Liver (tissue), 10 donors: ENCODE measurements at places on chromosomes 11 and 22.
A peak's percentile ranks its signal among the peaks of the same experiment; 100 is the strongest.

GRCh38 chr22:48456449-48456848, 1371.2 kb downstream of the BRD1 start:
- no peak for DNase-seq

- DNase-seq, result peak; percentile 53
These were observed at the start of gene STK33 for GRCh38 chr11:8593935-8594909. TSS of gene STK33 (minus strand) at chr11:8594228. CDS start at chr11:8474905, 119,323 bp downstream.

- DNase-seq, result no peak
These were observed 24.5 kb upstream of the LIMK2 start for GRCh38 chr22:31187627-31188026.

GRCh38 chr11:133810766-133811165, 34.5 kb downstream of the SPATA19 start:
- DNase-seq, result no peak

DNA sequence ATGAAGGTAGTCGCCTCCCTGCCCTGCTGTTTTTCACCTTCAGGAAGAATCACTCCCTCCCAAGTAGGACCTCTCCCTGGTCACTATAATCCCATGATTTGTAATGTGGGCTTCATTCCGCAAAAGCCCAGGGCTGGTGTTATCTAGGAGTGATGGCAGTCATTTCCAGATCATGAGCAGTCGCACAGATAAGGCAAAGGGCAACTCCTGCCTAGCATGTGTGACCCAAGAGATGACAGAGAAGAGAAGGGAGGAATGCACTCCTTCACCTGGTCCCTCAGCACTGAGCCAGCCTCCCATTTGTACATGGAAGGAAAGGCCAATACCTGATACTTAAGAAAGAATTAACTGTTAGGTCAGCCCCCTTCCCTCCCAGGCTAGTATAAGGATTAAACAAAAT, 102.9 kb downstream of the RPL27A start:
- no peak for DNase-seq

DNA sequence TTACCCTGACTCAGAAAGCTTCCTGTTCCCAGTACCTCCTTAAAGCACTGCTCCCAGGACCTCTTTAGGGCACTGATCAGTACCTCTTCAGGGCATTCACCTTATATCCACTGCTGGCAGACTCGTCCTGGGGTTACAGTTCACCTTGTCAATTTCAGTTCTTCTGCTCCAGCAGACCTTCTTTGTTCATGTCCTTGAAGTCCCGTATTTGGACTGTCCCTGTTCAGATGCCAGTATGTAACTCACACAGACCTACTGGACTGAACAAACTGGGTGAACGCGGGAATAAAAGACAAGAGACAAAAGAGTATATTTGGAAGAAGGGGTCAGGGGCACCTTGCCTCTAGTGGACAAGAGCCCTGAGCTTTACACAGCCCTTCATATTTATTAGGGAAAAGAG, 31.8 kb upstream of the NCAM1 start:
- no peak for DNase-seq

GRCh38 chr22:20523086-20523983, 15.9 kb downstream of the MED15 start:
- DNase-seq, result no peak

DNA sequence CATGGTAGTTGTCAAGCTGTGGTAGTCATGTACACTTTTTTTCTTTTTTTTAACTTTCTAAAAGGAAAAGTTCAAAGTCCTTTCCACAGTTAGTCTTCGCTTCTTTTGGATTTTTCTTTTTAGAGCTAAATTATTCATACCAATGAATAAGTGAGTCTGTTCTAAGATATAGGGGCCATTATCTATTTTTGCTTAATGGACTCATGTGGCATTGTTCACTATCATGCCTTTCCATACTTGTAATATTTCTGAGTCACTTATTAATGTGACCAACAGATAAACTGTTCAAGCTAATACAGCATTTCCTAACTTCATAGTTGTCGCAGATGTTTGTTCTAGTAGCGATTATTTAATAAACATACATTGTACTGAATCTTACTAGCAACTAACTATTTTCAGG, 8.0 kb upstream of the B3GNT6 start:
- no peak for DNase-seq

DNA sequence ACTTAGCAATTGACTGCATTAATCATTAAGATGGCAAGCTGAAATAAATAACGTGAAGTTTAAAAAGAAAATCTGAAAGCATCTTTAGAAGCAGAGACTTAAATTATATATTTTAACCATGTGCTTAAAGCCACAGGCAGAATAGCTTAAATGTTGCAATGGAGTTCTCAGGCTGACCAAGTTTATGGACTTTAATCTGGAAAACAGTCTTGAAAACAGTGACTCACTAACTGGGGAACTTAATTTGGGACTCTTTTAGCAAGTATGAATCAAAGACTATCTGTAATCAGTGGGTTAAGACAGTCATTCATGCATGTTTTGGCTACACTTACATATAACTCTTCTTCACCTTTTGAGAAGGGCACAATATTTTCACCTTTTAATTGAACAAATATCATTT, 12.6 kb upstream of the GLYATL1 start:
- DNase-seq, result no peak

DNA sequence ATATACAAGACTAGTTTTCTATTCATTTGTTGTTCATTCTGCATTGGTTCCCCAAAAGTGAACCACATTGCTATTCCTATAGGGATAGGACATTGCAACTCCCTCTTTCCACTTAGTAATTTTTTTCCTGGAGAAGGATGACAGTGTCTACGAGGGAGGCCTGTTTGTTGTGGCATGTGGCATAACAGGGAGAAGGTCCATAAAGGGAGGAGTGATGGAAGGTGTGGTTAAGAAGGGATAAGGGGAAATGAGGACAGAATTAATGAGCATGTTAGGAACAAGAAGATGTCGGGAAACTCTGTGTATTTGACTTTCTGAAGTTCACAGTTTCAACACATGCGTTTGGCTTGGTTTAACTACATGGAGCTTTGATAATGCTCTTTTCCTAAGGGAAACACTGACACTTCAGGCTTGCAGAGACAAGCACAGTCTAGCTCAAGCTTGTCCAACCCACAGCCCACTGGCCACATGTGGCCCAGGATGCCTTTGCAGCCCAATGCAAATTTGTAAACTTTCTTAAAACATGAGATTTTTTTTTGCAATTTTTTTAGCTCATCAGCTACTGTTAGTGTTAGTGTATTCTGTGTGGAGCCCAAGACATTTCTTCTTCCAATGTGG, 149.7 kb downstream of the TRPC6 start:
- DNase-seq, result no peak

GRCh38 chr11:101840704-101841103, 74.1 kb upstream of the CEP126 start:
- DNase-seq, result no peak

DNA sequence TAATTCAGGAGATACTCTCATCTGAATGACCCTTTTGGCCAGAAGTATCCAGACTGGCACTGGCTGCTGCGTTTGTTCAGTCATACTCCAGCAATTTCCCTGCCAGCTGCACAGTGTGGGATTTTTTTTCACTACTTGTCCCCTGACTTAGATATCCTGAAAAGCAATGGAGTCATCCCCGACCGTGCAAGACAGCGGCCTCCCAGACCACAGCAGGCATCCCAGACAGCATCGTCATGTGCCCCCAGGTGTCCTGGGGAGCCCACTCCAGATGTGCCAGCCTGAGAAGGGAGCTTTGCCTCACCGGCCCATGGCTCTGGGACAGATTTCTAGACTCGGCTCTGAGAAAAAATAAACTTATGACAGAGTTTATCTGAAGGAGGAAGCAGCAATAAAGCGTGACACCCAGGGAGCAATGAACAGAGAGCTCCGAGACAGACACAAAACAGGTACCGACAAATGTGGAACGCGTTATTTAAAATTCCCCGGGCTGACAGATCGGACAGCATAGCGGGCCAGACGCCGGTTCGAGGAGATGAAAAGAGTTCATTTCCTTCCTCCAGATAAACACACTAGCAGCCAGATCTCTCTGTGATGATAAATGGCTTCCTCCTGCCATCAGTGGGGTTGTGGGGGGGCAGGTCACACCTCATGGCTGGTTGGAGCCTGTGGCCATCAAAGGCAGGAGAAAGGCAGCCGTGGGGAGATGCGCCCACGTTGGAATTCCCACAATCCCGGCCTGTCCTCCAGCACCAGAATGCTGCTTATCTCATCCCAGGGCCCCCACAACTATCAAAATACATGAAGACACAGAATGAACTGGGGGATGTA, 106.4 kb upstream of the FGF3 start:
- DNase-seq, result no peak

DNA sequence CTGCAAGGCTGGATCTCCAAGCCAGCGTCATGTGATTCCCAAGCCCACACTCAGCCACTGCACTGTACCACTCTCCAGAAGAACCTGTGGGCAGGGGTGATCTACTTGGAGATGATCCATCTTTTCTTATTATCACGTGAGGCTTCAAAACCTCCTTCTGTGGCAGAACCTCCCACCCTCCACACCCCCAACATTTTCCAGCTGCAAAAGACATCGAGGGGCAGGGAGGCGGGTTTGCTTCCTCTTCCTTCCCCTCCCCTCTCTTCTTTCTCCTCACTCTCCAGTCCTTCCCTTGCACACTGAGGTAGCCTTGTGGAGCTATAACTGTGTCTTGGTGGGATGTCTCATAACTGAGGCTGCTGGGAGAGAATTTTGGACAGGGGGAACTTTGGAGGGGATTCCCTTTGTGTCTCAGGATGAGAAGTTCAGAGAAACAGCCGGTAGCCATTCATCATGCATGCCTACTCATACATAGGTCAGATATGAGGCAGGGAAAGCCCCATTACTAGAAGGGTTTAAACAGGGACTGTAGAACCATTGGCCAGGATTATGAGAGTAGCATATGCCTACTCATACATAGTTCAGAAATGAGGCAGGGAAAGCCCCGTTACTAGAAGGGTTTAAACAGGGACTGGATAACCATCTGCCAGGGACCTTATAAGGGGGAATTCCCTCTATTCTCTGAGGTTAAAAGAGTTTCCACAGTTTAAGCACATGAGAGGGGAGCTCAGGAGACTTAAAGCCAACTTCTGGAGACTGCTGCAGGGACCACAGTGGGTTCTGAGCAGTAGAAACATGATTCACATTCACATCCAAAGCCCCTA, 420.7 kb upstream of the CADM1 start:
- DNase-seq, result no peak

DNA sequence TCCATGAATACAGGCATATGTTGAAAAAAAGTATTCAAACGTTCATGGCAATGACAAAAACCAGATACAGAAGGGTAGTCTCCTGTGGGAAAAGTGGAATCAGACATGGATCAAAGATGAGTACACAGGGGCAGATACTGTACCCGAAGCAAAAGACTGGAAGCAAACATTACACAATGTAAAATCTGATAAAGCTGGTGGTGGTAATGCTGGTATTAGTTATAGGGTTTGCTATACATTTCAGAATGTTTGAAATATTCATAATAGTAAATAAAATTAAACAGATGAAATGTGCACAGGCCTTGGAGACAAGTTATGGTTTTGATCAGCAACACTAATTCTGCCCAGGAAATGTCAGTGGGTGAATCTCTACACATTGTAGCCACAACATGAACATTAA, 607.6 kb downstream of the SOX6 start:
- no peak for DNase-seq

- DNase-seq, result no peak
These were observed 5.2 kb upstream of the MB start for GRCh38 chr22:35622191-35622913.

GRCh38 chr22:28983190-28983589, 78.4 kb downstream of the C22orf31 start:
- DNase-seq, result no peak

DNA sequence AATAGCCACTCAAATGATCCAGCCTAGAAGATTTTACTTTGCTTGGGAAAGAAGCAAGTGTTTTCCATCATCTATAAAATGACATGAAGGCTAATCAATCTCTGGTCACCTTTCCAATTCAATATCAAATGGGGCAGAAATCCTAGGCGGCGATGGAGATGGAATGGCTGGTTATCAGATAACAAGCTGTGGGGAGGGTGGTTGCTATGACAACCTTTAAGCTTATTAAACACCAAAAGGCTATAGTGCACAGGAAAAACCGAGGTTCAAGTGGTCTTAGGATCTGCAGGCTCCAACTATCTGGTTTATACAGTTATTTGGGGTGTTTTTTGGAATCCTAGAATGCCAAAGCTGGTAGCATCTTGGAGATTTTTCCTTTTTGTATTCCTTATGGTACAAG, 13.9 kb upstream of the BSX start:
- DNase-seq, result no peak

DNA sequence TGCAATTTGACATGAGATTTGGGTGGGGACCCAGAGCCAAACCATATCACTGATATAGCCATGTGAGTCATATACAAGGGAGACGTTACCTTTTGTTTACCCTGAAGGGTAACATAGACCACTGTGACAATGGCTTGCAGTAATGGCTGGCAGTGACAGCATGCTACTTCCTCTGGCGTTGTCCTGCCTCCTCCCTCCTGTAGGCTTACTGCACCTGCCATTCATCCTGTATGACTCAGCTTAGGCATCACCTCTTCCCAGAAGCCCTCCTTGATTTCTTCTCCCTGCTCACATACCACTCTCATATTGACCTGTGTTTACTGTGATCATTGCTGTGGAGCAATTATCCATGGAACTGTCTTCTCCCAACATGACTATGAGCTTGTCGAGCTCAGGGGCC, 12.0 kb upstream of the PVALB start:
- no peak for DNase-seq

- DNase-seq, result no peak
These were observed 343.2 kb downstream of the AASDHPPT start for GRCh38 chr11:106420686-106421085.

DNA sequence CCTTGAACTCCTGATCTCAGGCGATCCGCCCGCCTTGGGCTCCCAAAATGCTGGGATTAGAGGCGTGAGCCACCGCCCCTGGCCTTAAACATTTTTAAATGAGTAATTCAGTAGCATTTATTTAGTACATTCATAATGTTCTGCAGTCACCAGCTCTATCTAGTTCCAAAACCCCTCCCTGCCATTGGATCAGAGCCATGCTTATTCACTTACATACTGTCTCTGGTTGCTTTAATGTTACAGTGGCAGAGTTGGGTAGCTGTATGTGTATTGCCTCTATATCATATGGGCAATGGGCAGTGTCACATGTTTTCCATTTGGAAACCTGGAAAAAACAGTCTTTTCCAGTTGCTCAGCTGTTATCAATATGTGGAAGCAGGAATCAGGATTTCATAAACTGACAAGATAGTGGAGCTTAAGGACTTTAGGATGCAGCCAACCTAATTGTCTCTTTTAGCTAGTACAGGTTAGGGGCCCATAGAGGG, 10.5 kb downstream of the COA4 start:
- DNase-seq, result no peak

GRCh38 chr11:73358071-73358470, 18.1 kb upstream of the RELT start:
- DNase-seq, result no peak
